Caco-2 (cell line): ENCODE measurements at places on chromosomes 1 and 21. TPM values are rescaled to one million over a fixed set of nuclear protein-coding genes. Genes with fewer than 3 reads are reported as not detected.

DNA sequence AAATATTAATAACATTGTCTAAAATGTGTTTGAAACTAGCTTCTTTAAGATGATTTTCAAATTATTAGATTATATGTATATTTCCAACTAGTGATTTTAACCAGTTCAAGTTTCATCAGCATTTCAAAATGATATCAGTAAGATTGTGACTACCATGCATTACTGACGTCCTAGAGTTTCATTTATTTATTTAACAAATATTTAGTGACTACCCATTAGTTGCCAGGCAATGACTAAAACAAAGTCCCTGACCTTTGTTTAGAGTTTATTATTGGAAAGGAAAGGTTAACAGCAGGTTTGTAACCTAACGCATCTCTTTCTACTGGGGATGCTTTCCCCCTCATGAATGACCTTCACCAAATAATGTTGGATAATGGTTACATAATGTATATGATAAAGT, 7.6 kb upstream of the C4BPB start:
- no peak for DNase-seq

GRCh38 chr1:160090760-160091159, 7.7 kb downstream of the IGSF8 start:
- no peak for DNase-seq

DNA sequence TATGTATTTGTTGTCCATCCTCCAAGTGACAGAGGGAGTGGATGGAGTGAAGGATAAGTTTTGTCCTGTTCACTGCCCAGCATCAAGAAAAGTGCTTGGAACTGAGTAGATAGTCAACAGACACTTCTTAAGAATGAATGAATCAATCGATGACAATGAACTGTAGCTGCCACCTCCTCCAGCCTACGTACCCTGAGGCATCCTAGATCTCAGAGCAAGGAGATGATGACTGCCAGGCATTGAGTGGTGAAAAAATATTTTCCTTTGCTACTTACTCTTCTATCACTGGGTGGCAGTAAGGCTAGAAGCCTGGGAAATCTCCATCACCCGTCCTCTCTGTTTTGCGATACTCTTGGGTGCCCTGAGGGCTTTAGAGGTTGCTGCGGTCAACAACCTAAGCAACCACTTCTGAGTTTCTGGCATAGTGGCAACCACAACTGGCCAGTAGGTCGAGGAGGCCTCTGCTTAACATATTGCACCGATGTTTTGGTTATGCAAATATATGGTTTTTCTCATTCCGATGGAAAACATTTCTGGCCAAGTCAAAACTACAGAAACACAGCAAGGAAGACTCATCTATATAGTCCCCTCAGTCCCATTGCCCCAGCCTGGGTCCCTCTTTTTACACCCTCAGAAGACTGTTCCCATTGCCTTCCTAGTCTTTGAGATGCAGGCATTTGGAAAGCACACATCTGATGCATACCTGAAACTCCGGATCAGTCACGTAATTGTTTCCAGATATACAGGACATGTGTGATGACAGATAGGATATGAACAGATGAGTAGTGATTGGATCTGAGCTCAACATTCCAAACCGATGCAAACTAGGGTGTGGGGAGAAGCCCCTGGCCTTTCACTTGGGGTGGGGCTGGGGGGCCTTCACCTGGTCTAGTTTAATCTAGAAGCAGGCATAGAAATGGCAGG, 136.8 kb downstream of the RUNX1 start:
- no peak for DNase-seq

GRCh38 chr1:232483826-232484225, 146.1 kb downstream of the SIPA1L2 start:
- no peak for DNase-seq

The GBP4 gene
- not detected in 2 replicates for total RNA-seq

DNA sequence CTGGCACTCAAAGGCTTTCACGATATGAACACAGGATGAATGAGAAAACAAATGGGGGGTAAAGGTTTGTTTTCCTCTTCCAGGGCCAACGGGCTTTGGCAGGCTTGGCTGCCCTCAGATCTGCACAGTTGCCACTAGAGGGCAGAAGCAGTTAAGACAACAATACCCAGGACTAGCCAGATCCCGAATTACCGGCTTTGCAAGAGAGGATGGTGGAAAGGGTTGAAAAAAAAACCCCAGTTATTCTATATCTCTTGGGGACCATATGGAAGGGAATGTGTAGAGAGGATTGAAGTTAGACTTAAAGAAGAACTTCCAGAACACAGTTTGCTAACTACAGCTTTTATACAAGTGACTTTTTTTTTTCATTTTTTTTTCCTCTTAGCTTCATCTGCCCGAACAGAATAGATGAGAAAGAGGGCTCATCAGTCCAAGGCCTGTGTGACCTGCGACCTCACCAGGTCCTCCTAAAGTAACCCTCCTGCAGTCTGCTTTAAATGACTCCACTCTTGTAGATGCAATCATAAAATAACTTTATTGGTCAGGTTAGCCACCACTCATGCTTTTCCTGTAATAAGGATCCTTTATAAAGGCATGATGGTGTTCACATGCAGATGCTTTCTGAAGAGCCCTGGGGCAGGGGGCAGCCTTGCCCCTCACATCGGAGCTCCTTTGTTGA, 10.7 kb downstream of the FMOD start:
- DNase-seq, result peak; percentile 81

DNA sequence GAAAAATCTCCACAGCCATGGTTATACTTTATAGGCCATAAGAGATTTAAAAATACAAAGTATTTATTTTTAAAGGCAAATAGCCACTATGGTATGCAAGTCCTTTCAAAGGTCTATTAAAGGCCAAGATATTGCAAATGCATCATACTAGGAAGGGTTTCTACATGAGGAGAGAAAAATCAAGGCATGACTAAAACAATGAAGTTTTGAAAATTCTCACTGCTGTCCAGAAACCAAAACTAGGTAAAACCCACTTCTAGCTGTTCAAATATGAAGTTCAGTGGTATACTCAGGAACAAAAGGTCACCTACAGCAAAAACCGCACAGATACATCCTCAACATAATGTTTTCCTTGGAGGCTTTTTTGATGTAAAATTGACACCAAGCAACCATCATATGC, 75.0 kb downstream of the EPS15 start:
- DNase-seq, result no peak

DNA sequence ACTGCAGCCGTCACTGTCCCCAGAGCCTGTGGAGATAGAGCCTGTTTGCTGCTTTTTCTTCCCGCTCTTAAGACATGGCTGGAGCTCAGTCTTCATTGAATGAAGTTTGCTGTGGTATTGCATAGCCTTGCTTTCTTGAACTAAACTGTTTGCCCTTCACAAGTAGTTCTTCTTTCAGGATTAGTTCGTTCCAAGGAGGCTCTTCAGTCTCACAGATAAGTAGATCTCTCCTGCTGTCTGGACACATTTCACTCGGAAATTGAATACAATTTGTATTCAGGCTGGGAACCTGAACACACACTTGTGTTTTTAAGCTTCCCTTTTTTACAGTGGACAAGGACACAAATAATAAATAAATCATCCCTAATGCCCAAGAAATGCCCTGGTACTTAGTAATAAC, 34.7 kb downstream of the IFNAR1 start:
- DNase-seq, result no peak

DNA sequence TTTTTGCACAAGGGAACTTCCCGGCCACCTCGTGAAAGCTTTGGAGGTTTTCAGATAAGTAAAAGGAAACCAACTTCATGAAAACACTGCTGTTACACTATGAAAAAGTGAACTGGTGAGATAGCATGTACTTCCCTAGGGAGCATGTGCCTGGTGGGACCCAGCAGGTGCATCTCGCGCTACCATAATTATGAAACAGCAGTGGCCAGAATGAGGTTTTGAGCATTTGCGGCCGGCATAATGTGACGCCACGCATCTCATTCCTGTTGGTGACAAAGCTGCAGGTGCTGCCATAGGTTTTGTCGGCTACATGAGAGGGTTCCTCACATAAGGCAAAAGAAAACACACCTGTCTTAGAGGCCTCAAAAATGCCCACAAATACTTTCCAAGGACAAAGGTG, 1.7 kb downstream of the KRTAP10-3 start:
- DNase-seq, result no peak

DNA sequence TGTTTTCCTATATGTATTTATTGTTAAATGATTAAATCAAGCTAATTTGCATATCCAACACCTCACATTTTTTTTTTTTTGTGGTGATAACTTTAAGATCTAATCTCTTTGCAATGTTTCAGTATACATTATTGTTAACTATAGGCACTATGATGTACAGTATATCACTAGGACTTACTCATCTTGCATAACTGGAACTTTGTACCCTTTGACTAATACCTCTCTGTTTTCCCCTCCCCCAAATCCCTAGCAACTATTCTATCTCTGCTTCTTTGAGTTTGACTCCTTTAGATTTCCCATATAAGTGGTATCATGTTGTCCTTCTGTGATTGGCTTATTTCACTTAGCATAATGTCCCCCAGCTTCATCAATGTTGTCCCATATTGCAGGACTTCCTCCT, 9.7 kb upstream of the C1orf53 start:
- DNase-seq, result no peak

The PHLDA3 gene
- total RNA-seq, result 6.5 and 10.5 TPM in 2 replicates

DNA sequence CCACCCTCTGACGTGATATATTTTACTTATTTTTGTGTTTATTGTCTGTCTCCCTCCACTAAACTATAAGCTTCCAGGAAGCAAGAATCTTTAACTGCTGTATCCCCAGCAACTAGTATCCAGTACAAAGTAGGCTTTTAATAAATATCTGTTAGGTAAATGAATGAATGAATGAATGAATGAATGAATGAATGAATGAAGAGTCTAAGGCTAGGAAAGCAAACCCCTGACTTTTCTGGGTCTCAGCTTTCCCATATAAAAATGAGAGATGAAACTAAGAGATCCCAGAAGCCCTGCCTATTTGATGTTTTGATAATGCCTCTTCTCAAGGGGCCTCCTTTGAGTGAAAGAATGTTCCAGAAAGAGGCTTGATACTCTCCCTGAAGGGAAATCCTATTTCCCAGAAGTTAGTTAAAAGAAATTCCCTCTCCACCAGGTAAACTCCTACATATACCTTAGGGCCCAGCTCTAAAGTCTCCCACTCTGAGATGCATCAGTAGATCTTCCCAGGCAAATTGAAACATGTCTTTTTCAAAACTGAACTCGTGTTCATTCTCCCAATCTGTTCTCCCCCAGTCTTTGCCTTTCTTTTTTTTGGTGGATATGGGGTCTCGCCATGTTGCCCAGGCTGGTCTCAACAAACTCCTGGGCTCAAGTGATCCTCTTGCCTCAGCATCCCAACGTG, 7.8 kb downstream of the TTC39A start:
- DNase-seq, result no peak
